ENCODE measurements at places on chromosomes 6 and 20.
A peak's percentile ranks its signal among the peaks of the same experiment; 100 is the strongest.

GRCh38 chr6:19715167-19715551 lies 122.0 kb upstream of the ID4 start:
- no peak for DNase-seq

DNA sequence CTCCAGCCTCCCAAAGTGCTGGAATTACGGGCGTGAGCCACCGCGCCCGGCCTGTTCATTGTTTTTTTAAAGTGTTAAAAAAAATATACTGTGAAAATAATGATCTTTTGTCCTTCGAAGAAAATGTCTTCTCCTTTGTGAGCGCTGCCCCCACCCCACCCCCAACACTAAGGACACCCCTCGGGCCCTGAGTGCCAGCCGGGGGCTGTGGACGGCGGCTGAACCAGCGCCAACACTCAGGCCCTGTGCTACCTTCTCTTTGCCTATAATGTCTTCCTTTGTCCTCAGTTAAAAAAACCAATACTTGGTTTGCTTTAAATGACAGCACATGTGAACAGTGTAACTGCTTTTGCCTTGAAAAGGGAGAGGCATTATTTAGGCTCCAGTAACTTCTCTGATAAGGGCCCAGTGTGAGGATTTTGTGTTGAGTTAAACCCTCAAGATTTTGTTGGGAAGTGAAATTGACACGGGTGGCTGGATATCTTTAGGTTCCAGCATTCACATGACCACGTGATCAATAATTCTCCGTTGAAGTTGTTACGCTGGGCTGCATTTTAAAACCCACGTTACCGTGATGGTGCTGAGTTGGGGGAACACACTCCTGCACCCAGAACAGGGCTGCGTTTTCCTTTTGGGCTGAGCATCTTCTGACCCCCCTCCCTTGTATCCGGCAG lies 9.5 kb upstream of the ADRM1 start:
- DNase-seq, result no peak

- no peak for DNase-seq
Measured at GRCh38 chr6:7922596-7922995, 12.0 kb upstream of the TXNDC5 start.

GRCh38 chr6:135665935-135666334 lies 168.4 kb upstream of the AHI1 start:
- DNase-seq, result no peak

DNA sequence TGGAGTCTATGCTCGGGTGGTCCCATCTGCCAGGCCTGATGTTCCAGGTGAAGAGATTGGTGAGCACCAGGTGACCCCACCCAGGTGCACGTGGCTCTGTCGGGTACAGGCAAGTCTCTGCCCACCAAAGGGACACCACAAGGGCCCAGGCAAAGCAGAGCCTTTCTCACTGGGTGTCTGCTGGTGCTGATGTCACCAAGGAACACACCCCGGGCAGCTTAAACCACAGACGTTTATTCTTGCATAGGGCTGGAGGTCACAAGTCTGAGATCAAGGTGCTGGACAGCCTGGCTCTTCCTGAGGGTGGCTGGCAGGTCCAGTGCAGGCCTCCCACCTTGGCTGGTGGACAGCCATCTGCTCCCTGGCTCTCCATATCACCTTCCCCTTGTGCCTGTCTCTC lies 100.7 kb upstream of the CD93 start:
- DNase-seq, result no peak

DNA sequence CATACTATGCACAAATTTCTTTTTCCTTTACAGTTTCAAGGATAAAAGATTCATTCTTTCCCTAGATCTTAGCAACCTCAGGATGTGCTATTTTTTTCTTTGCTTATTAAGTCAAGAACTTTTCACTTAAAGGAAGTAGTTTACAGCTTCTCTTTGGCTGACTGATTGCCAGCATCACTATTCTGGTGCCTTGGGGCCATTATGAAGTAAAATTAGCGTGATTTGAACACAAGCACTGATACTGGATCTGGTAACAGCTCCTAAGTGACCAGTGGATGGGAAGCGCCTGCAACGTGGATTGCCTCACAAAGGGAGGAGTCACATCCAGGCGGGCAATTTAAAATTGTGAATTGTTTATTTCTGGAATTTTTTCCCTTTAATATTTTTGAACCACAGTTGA lies 147.1 kb downstream of the ARID1B start:
- no peak for DNase-seq

DNA sequence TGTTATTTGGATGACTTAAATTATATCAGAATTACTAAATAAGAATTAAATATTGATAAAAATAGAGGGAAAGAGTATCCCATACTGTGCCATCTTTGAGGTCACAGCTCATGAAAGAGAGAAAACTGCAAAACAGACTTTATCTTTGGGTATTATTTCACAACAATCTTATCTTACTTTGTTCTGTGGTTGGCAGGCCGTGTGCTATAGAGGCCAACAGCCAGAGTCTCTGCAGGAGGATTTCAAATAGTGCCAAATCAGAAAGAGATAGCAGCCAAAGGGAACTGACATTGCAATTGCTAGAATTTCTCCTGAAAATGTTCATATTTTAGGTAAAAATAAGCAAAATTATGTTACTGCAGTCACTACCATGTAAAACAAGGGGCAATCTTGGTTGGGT lies 354.2 kb downstream of the GRIK2 start:
- DNase-seq, result no peak

GRCh38 chr20:25005220-25005619 lies 12.7 kb upstream of the APMAP start:
- no peak for DNase-seq

- DNase-seq, result peak; percentile 10
Measured at GRCh38 chr20:34980543-34981233, 25.0 kb downstream of the MYH7B start.

- no peak for DNase-seq
Measured at GRCh38 chr20:49792006-49792405, 20.6 kb upstream of the SLC9A8 start.

DNA sequence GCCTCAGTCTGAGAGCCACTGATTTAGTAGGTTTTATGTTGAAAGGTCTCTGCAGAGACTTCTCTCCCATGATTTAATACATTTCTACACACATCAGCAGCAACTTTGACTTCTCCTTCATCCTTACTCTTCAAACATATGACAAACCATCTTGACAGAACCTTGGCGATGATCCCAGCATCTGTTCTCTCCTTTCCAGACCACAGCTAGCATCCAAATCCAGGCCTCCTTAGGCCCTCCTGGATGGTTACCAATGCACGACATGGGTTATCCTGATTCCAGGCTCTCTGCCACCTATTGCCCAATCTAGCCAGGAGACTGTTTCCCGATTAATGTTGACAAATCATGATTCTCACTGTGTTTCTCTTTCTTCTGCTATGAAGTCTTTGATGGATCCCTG lies 16.8 kb downstream of the LAMA4 start:
- peak; percentile 99 for DNase-seq

DNA sequence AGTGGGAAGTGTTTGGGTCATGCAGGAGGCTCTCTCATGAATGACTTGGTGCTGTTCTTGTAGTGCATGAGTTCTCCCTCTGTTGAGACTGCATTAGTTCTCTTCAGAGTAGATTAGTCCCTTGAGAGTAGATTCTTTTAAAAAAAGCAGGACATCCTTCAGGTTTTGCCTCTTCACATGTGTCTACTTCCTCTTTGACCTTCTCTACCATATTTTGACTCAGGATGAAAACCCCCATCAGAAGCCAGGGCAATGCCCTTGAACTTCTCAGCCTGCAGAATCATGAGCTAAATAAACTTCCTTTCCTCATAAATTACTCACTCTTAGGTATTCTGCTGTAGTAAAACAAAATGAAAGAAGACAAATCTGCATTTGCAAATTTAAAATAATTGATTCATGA lies 170.3 kb downstream of the CD109 start:
- no peak for DNase-seq

DNA sequence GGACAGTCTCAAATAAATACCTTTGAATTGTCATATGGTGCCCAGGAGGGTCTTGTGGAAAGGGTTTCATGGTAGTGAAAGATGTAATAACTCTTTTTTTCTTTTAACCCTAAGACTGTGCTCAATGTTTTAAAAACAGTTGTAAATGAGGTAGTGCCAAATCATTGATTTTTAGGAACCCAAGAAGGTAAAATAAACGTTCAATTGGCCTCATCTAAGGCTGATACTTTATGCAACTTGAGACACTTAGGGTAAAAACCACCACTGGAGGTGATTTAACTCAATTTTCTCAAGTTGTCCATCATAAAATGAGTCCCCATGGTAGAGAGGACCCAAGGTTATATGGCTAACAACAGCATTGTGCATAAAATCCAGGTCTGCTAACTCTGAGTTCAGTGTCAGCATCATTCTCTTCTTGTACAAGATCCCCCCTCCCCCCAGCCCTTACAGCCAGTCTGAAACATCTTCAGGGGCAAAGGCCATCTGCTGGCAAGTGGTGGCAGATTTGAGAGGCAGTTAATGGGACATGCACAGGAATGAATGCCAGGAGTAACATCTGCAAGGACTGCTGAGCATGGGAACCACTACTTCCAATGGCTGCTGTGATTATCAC lies 244.4 kb downstream of the GMPR start:
- DNase-seq, result no peak

DNA sequence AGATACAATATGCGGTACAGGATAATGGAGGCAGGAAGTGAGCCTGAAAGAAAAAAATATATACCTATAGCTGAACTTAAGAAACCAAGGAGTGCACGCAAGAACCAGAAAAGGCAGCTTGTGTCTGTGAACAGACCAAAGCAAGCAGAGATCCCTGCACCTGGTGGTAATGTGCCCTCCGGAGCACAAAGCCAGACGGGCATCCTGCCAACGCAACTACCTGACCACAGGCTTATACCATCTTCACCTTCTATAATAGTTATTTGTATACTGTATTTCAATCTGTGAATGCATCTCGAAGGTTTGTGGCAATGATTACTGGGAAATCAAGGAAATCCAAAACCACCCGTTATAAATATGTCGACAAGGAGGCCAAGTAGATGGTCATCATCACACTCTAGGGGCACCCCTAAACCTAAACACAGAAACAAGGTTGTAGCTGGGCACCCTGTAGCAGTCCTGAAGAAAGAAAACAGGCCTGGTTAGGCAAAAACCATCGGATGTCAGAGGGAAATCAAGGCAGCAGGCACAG lies 801 bp downstream of the FBXL4 start:
- no peak for DNase-seq

GRCh38 chr20:50824137-50824536 lies 29.3 kb downstream of the BCAS4 start:
- peak; percentile 76 for DNase-seq

Data from GM04504 (cell line).